ENCODE measurements at places on chromosomes 2 and 18. TPM values are rescaled to one million over a fixed set of nuclear protein-coding genes. Genes with fewer than 3 reads are reported as not detected.

DNA sequence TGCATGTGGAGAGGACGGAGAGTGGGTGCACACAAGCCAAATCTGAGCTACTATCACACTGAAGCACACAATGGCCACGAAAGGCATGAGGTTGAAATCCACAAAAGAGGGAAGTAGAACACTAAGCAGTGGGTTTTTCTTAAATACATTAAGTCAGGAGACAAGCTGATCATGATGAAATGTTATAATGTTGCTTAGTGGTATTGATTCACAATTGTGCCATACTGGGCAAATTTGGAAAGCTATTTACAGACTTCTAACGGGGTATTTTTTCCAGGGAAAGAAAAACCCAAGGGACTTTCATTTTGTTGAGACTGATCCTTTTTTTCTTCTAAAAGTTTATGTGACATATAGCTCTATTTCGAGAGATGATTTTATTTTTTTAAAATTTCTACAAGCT is 100.8 kb upstream of the CNGA3 start:
- no peak overlapping the region for H3K4me3 ChIP-seq
- DNase-seq = no peak
- peaks cover 14% of the 10 kb centered on the region for H3K27me3 ChIP-seq
- H3K27ac ChIP-seq = no peak overlapping the region
- H3K4me1 ChIP-seq = no peaks in the 10 kb centered on the region

Gene RAB1A
- total RNA-seq = 51.4 TPM

DNA sequence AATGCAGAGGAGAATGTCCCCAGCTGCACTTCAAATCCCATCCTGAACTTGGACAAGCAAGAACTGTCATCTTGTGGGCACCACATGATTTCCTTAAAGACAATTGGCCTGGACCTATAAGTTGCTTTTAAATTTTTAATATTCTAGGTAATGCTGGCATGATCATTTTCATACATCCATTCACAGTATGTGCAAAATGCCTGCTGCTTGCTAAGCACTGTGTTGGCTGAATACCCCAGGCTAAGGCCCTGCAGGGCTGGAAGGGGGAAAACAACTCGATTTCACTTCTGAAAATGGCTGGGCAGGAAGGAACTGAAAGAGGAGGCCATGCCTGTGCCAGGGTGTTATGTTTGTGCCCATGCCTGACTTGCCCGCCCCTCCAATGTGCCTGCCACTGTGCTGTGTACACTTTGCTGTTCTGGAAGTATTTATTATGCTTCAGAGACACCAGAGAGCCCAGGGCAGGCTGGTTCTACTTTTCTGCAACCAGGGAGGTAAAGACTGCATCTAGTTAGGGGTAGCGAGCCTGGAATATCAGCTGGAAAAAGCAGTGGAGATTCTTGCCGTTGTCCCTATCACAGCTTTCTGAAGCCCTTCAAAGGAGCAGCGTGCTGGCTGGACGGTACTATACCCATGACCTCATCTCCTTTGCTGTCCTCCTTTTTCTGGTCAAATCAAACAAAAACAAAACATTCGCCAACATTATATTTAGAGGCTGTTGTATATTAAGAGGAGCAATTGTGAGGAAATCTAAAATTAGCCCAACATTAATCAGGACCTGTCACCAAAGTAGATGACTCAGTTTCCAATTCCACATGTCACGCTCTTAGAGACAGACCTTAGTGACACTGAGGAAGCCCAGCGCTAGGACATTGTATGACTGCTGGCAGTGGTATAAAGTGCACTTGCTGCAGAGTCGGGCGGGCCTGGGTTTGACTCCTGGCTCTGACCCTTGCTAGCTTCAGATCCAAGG is 158.1 kb downstream of the DDX1 start:
- no peak overlapping the region for H3K27ac ChIP-seq
- no peaks in the 10 kb centered on the region for H3K4me1 ChIP-seq
- H3K36me3 ChIP-seq = no peaks in the 10 kb centered on the region
- H3K4me3 ChIP-seq = no peak overlapping the region

DNA sequence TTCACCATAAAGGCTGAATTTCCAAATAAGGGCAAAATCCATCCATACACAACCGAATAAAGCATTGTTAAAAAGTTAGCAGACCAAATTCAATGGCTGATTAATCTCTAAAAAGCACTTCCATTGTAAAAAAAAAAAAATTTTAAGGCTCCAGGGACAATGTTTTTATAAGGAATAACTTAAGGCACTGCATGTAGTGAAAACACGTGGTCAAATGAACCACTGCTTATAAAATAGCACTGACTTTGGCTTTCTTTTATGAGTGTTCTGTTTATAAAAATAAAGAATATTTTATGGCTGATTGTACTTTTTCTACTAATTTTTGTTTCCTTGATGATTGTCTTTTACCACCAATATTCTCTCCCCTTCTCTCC is 409.3 kb upstream of the KCNH7 start:
- no peak for DNase-seq
- no peaks in the 10 kb centered on the region for H3K27me3 ChIP-seq
- no peak overlapping the region for H3K27ac ChIP-seq
